ENCODE measurements at places on chromosomes 11 and 22.

DNA sequence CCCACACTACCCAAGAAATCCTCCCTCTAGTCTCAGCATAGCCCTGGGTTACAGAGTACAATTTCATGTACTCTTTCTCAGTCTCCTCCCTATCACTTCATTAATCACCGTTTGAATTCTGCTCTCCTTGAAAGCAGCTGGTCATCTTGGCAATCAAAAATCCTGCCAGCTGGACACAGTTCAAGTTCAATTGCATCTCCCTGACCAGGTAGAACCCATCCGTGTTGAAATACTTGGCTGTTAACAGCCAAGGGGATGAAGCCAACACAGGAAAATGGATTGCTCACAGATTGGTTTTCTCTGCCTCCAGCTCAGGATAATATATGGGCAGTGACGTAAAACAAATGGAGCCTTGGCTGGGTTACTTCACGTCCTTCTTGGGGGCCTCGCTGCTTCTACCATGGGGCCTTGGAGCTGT lies 55.1 kb upstream of the GRK3 start:
- no peak for DNase-seq

- DNase-seq, result no peak
Measured at GRCh38 chr11:61126256-61126655, 24.0 kb downstream of the CD5 start.

DNA sequence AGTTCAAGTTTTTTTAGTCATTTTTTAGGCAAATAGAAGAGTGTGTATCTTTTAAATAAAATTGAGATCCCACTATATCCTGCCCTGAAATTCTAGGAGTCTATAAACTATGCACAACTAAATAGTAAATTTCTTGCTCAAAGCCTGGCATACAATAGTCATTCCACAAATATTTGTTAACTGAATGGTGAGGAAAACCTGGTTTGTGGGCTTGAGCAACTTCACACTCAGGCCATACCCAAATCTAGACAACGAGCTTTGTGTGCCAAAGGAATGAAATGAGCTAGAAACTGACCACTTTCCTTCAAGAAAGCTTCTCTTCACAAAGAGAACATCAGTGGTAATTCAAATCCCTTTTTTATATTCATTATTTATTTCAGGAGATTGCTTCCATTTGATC lies 39.6 kb upstream of the AMOTL1 start:
- DNase-seq, result no peak

GRCh38 chr22:46613606-46614021 lies 6.6 kb upstream of the GRAMD4 start:
- no peak for DNase-seq

DNA sequence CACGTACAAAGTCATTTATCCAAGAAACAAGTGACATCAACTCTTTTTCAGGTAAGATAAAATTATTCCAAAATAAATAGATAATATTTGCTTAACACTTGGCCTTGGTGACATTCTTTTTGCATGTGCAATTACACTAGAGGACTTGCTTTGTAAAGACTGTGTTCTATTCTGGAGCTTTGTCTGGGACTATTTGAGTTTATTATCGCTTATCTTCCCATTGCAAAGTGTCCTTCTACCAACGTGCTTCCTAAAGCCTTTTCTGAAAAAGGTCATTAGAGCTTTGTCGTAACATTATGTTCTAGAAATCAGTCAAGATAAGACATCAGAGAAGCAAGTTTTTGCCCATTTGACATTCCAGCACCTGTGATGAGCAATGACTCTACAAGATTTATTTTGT lies 78.3 kb upstream of the MYO18B start:
- DNase-seq, result no peak

- DNase-seq, result no peak
Measured at GRCh38 chr22:42338479-42338878, 68.0 kb upstream of the TCF20 start.

DNA sequence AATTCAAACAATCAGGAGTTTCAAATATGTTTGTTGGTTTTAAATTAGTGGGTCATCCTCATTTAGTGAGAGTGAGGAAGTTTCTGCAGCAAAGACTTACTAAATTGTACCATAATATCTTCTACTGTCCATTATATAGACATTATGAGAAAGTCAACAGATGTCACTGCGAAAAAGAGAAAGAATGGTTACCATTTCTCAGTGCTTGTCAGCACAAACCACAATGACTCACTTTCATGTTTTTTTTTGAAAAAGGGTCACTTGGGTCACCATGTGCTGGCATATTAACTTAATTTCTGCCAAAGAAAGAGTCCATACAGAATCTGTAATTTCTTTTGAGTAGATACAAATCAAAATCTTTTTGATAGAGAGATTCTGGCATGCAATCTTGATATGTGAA lies 924.6 kb upstream of the FAT3 start:
- no peak for DNase-seq

GRCh38 chr11:81647374-81647773 lies 1086.3 kb downstream of the FAM181B start:
- DNase-seq, result no peak

DNA sequence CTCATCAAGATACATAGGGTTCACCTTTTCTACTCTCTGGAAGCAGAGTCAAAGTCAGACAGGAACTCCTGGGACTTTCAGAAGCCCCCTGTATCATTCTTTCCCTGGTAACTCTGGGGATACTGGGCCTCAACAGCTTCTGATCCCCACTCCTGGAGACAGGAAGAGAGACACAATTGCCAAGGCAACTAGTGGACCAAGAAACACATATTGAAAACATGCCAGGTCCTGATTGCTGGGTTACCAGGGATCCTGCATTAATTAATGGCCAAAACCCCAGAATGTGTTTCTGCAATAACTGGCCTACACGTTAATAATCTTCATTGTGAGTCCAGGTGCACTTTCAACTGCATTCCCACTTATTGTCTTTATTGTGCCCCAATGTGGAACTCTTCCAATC lies 260.8 kb upstream of the POU2AF2 start:
- no peak for DNase-seq

GRCh38 chr22:23840026-23840425 lies 1.2 kb upstream of the DERL3 start:
- DNase-seq, result no peak

- no peak for DNase-seq
Measured at GRCh38 chr11:83132191-83132590, 24.7 kb upstream of the PCF11 start.

DNA sequence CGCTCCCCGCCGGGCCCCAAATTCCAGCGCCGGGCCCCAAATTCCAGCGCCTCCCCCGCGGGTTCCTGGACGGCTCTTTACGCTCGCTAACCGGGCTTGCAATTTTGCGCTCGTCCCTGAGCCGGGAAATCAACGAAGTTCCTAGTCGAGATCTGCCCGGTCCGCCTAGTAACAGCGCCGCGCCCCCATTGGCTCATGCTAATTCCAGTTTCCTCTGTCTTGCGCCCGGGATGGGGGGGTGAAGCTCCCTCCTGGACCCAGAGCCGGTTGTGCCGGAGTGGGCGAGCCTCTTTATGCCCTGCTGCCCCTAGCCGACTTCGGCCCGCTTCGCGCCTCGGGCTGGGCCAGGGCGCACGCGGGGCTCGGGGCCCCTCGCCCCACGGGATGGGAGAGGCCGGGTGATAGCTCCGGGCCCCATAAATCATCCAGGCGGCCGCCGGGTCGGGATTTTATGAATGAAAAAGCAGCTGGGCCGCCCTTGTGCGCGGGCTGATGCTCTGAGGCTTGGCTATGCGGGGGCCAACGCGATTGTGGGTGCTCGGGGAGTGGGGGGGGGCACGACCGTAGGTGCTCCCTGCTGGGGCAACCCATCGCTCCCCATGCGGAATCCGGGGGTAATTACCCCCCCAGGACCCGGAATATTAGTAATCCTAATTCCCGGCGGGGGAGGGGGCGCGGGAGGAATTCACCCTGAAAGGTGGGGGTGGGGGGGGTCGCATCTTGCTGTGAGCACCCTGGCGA lies 1.8 kb upstream of the CCND1 start:
- DNase-seq, result no peak

DNA sequence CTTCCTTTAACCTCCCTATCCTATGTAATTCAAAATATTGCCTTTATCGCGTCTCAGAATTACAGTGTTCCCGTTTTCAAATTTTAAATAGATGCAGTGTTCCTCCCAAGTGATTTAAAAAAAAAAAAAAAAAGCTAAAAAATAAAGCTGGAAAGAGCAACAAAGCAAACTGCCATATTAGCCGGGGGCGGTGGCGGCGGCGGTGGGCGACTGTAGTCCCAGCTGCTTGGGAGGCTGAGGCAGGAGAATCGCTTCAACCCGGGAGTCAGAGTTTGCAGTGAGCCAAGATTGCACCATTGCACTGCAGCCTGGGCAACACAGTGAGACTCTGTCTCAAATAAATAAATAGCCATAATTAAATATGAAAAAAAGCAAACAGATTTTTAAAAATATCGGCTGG lies 5.5 kb upstream of the AGBL2 start:
- DNase-seq, result no peak
